ENCODE measurements at places on chromosomes 13 and 19.

DNA sequence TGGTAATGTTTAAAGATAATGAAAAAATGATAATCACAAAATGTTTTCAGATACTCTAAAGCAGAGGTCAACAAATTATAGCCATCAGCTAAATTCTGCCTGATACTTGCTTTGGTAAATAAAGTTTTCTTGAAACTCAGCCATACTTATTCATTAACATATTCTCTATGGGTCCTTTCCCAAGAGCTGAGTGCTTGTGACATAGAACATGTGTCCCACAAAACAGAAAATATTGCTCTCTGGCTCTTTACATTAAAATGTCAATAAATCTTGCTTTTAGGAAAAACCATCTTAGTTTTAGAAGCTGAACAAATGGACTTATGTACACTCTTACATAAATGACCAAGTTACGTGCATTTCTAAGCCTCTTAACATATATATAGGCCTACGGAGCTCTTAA, 307.1 kb downstream of the DCT start:
- DNase-seq = no peak

DNA sequence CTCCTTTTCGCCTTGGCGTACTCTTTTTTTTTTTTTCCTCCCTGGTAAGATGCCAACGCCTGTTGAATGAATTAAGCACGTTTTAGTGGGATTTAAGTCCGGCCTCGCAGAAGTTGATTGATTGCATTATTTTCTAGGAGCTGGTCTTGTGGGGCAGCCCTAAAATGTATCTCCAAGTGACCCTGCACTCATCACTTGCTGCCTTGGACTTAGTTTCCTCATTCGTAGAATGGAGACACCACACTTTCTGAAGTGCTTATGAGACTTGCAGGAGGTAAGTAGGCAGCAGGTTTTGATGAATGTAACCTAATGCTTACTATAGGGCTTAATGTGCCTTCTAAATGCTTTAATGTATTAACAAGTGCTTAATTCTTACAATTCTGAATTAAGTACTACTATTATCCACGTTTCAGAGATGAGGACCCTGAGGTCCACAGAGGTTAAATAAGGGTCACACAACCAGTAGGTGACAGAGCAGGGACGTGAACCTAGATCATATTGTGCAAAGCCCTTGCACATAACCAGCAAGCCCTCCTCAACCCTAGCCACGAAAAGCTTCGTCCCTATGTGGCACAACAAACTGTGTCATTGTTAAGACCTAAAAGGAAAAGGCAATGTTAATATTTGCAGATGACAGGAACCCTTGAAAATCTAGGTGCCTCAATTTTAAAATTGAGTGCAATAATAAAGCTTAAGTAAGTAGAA, 514 bp upstream of the ARGLU1 start:
- no peak for DNase-seq

GRCh38 chr19:10670182-10670581, 16.0 kb downstream of the ILF3 start:
- no peak for DNase-seq

GRCh38 chr13:48155848-48156247, 60.9 kb upstream of the MED4 start:
- no peak for DNase-seq

GRCh38 chr19:28667348-28667977, 545.5 kb downstream of the UQCRFS1 start:
- DNase-seq = no peak

- DNase-seq = no peak
Observed at GRCh38 chr13:25744178-25744577, 307.6 kb downstream of the SHISA2 start.

DNA sequence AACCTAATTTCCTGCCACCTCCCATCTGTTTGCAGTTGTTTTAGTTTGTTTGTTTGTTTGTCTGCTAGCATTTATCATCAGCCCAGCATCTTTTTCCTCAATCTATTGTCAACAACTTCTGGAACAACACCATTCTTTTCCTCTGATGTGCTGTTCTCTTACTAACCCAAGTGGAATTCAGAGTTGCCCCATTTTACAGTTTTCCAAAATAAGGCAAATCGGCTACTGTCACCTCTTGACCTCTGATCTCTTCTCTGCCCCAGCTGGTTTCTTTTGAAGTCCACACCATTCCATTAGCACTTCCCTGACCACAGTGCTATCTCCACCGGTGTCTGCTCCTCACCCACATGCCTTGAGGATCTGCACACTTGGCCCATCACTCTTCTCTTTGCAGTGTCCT, 102.4 kb downstream of the EFNB2 start:
- no peak for DNase-seq

DNA sequence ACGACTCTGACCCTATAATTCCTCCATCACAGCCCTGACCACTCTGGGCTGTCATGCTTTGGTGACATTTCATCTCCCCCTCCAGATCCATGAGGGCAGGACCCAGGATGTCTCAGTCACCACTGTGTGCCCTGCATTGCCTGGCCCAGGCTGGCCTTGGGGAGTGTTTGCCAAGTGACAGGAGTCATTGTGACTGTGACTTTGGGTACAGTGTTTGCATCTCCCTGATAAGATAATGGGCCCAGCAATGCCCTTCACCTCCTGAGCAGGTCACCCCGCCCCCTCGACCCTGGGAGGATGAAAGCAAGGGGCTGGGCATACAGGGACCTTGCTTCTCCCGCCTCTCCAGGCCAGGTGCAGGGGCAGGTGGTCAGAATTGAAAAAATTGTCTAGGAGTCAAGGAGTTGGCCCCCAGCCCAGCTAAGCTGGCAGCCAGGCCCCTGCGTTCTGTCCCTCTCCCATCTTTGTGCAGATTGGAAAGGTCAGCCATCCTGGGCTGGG, 5.9 kb upstream of the ATP4A start:
- DNase-seq = no peak

GRCh38 chr19:38389101-38389925, 816 bp downstream of the SPRED3 start:
- no peak for DNase-seq

- DNase-seq = no peak
Observed at GRCh38 chr19:1408300-1409203, 1.2 kb downstream of the DAZAP1 start.

GRCh38 chr13:21012211-21012610, 49.2 kb downstream of the LATS2 start:
- no peak for DNase-seq

DNA sequence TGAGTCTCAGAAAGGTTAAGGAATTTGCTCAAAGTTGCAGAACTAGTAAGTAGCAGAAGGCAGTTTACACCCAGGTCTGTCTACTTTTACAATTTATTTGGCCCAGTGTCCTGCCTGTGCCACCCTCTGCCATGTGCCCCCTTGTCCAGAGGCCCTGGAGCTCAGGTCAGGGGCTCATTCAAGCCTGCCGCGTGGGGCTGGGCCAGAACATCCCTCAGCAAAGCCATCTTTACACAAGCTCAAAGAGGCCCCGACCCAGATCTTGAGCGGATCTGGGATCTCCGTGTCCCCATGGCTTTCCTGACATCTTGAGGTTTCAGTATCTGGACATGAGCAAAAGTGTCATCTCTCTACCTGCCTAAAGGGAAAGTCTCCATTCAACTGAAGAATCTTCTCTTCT, 76.4 kb upstream of the VSTM2B start:
- no peak for DNase-seq

DNA sequence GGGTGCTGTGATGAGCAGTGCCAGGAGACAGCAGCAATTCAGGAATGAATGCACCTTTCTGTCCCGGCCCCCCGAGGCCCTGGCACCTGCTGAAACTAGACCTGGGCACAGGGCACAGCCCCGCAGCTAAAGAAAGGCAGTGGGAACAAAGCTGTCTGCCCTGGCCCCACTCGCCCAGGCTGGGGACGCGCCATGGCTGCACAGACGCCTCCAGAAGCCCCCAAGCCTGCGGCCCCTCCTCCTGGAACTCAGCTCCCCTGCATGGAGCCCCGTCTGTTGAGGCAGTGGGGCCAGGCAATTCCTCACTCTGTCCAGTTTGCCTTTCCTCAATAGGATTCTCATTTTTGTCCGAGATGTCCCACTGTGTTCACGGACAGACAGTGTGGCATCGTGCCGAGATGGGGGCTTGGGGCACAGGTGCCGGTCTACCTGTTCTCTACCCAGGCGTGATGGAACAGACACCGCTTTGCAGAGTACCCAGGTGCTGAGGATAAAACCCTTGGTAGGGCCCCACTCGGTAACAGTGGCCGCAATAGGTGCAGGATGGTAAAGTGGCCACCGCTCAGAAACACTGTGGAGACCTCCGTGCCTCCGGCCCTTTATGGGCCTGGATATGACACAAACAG, 146.5 kb upstream of the SOX1 start:
- DNase-seq = no peak

DNA sequence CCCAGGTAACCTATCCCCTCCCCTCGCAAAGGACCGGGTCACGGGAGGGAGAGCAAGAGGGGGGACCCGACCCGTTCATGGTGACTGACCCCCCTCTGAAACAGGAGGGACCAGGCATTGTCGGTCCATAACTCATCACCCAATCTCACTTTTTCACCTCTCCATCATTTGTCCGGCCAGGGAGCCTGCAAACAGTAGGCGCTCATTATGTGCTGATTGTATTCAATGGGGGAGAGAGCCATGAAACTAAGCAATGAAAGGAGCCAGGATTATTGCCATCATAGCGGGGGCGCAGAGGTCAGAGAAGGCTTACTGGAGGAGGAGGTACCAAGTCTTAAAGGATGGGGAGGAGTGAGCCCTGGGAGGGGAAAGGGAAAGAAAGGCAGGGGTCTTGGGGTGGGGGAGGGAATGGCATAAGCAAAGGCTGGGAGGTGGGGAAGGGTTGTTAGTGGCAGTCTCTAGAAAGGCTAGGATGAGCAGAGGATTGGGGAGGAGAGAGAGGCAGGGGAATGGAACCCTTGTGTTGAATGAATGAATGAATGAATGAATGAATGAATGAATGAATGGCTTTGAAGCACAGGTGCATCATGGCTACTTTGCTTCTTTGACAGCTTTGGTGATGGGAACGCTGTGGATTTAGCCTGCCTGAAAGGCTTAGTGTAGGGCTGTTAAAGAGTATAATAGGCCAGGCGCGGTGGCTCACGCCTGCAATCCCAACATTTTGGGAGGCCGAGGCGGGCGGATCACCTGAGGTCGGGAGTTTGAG, 1.4 kb downstream of the SHFL start:
- DNase-seq = no peak

DNA sequence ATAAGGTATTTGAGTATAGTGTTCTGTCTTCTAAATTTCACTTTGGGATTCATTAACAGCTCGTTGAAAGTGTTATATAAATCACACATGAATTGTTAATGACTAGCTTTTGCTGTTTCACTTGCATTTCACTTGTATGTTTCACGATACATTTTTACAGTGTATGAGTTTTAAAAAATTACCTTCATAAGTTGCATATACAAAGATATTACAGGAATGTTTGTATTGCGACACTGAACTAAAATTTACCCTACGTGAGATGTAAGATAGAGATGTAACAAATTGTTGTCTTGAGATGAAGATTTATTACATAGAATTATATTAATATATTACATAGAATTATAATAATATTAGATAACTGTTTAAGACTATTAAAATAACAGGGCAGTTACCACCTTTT, 1.5 kb downstream of the CDC16 start:
- no peak for DNase-seq

DNA sequence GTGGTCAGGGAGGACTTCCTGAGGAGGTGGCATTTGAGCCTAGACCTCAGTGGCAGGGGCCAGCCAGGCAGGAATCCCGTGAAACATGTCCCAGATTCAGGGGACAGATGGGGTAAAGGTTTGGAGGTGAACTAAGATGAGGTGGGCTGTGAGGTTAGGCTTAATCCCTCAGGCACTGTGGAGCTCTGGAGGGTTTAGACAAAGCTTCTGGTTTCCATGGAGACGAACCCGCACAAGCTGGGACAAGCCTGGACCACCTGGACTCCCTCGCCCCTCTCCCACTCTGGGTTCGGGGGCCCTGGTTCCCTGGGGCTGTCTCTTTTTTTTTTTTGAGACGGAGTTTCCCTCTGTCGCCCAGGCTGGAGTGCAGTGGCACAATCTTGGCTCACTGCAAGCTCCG, 15.7 kb downstream of the TJP3 start:
- no peak for DNase-seq

GRCh38 chr19:49006905-49007304, 10.0 kb downstream of the LHB start:
- DNase-seq = no peak

DNA sequence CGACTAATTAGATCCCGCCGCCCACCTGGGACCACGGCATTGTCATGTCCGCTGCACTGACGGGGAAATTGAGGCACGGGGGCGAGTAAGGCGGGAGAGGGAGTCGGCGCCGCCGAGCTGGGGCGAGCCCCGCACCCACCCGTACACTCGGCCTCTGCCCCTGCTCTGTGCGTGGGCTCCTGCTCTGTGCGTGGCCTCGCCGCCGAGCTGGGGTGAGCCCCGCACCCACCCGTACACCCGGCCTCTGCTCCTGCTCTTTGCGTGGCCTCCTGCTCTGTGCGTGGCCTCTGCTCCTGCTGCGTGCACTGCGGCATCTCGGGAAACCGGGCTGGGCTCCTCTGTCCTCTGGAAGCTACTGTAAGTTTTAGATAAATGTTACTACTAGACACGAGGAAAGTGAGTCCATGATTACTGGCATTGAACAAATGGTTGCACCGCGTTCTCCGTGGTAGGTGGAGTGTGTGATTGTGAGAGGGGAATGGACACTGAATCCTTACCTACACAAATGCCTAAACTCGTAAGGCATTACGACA, 826 bp upstream of the C1QTNF9 start:
- DNase-seq = no peak

DNA sequence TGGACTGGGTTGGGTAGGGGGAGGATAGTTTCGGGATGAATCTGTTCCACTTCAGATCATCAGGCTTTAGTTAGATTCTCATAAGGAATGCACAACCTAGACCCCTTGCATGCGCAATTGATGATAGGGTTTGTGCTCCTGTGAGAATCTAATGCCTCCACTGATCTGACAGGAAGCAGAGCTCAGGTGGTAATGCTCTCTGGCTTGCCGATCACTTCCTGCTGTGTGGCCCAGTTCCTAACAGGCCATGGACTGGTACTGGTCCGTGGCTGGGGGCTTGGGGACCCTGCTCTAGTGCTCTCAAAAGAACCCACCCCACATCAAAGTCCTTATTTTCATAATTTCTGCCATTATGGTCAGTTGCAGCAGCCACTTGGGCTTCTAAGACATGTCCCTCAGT, 30.1 kb downstream of the DNAJC3 start:
- no peak for DNase-seq

GRCh38 chr13:93472814-93473296, 246.2 kb downstream of the GPC6 start:
- DNase-seq = no peak

All from NCI-H1417 treated with DMSO at 0.1 percent for 48 hours (cell line).